ENCODE measurements at places on chromosomes 1 and 21. TPM values are rescaled to one million over a fixed set of nuclear protein-coding genes. Genes with fewer than 3 reads are reported as not detected.

The TMPRSS2 gene
- total RNA-seq, result not detected

The SPATA6 gene
- 3.0 TPM for total RNA-seq

The RASAL2 gene
- 14.3 TPM for total RNA-seq

The FCRL1 gene
- not detected for total RNA-seq

The MPL gene
- total RNA-seq, result not detected

The ERG gene
- 44.8 TPM for total RNA-seq

The G0S2 gene
- 1.1 TPM for total RNA-seq

The LAPTM5 gene
- total RNA-seq, result 9.7 TPM

The CFAP107 gene
- total RNA-seq, result not detected

The HSD3B2 gene
- total RNA-seq, result not detected

The S100A8 gene
- not detected for total RNA-seq

The FNDC10 gene
- total RNA-seq, result 0.15 TPM

The ALDH4A1 gene
- total RNA-seq, result 12.9 TPM

The OR6K3 gene
- total RNA-seq, result not detected

The RNU1-3 gene
- under 0.01 TPM for total RNA-seq

The ZNF697 gene
- 23.1 TPM for total RNA-seq

The TRIM67 gene
- not detected for total RNA-seq

The PTGFRN gene
- total RNA-seq, result 47.0 TPM

The PIK3R3 gene
- 5.8 TPM for total RNA-seq

The CCSAP gene
- total RNA-seq, result 6.8 TPM

The LIN28A gene
- not detected for total RNA-seq

The SLC30A2 gene
- total RNA-seq, result not detected

The PRMT6 gene
- total RNA-seq, result 22.4 TPM

The TMEM9 gene
- total RNA-seq, result 66.9 TPM

The FCRL5 gene
- not detected for total RNA-seq

The PADI2 gene
- not detected for total RNA-seq

The SH2D5 gene
- total RNA-seq, result 0.46 TPM
